GM12891 (cell line): ENCODE measurements at places on chromosomes 4 and X.

DNA sequence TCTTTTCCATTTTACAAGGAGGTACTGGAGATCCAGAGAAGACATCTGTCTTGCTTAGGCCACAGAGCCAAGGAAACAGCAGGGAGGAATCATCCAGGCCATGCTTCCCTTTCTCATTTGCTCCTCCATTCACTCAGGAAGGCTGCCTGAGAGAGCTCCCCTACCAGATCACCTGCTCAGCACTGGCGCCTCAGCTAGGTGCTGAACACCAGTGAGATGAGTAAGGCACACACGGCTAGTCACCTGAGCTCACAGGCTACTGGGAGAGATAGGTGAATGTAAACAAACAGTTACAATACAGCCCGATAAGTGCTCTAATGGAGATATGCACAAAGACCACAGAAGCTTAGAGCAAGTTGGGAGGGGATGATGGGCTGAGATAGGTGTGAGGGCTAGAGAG lies 149.8 kb upstream of the ARHGEF9 start:
- no peak for DNase-seq

- DNase-seq: no peak
Measured at GRCh38 chr4:72571337-72571736, 2.3 kb upstream of the ADAMTS3 start.

- DNase-seq: no peak
Measured at GRCh38 chrX:7112071-7112470, 35.4 kb upstream of the STS start.

- DNase-seq: no peak
Measured at GRCh38 chr4:141643557-141643956, 7.2 kb downstream of the IL15 start.

GRCh38 chr4:2261853-2262144 lies at the start of gene MXD4:
Gene MXD4, minus strand, starts transcription at chr4:2262109. Its CDS starts 129 bp downstream, at chr4:2261980.
- DNase-seq: no peak

DNA sequence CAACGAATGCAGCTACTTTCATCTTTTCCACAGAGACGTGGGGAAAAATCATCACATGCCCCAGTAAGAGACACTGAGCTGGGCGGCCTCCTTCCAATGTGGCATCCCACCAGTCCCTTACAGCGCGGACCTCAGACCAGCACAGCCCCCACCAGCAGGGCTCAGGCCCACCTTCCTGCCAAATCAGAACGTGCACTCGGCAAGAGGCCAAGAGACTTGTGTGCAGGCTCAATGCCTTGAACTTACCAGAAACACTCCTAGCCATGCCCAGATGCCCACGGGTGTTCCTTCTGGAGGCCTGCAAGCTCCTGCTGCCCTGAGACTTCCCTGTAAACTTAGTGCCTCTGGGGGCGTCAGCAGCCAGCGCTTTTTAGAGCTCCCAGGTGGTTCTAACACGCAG lies 31.2 kb downstream of the WDR1 start:
- DNase-seq: no peak

- no peak for DNase-seq
Measured at GRCh38 chr4:5371415-5372190, 320.3 kb downstream of the STK32B start.

- DNase-seq: no peak
Measured at GRCh38 chr4:7281691-7282665, 89.6 kb downstream of the SORCS2 start.

DNA sequence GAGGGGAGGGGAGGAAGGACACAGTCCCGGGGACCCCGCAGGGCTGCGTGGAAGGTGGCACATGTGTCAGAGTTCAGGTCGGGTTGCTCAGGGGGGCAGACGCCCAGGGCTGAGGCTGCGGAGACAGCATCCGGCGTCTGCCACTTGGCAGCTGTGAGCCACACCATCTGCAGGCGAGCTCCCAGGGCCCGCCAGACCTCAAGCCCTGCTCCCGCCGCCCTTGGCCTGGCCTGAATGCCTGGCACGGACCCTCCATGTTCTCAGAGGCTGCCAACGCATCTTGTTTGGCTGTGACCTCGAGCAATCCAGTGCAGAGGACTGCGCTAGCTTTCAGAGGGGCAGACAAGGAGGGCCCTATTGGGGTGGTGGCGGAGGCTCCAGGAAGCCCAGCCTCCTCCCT lies 5.1 kb downstream of the BGN start:
- no peak for DNase-seq

GRCh38 chr4:187141101-187141500 lies 417.4 kb upstream of the FAT1 start:
- DNase-seq: no peak

DNA sequence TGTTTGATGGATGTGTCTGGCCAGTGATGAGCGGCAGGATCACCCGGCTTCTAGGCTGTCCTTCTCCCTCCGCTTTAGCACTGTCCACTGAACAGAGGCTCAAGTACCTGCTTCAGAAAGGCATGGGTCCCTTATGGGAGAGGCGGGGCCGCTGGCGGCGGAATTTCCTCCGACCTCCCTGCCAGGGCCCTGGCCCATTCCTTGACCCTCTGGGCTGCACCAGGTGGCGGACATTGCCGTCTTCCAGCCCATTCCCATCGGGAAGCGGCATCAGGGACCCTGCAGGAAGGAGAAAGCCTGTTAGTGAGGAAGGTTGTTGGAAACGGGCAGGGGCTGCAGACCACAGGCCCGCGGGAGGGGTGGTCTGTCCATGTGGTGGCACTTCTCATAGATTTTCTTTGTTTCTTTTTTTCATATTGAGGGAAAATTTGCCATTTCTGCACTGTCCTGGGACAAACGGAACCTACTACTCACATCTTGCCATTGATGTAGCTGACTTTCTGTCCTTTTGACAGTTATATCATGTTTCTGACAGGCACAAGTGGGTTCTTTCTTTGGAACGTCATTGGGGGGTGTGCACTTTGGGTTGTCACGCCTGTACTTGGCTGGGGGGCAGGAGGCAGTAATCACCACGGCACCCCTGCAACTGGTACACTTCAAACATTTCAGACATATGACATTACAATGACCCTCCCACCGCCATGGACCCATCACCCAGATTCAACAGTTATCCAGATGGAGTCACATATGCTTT lies 6.1 kb downstream of the APLN start:
- DNase-seq: no peak

DNA sequence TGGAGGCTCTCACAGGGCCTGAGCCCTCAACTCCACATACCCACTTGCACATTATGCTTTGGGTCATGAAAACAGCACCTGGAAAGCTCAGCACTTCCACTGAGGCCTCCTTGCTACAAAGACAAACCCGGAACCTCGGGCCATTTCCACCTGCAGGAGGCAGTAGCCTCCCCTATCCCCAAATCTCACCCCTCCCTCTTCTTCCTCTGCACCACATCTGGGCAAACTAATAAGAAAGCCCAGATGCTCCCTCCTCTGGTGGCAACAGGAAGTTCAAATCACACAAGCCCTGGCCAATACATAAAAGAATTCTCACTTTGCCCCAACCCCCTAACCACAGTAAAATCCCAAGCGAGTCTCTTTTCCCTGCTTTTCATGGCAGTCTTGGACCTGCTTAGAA lies 136.4 kb downstream of the MAPK10 start:
- DNase-seq: peak; percentile 2
